ENCODE measurements at places on chromosomes 2 and 18.

GRCh38 chr2:70907130-70908057 is 28.3 kb upstream of the ATP6V1B1 start:
- DNase-seq = no peak

GRCh38 chr18:56431551-56431950 is 206.8 kb downstream of the TXNL1 start:
- no peak for DNase-seq

DNA sequence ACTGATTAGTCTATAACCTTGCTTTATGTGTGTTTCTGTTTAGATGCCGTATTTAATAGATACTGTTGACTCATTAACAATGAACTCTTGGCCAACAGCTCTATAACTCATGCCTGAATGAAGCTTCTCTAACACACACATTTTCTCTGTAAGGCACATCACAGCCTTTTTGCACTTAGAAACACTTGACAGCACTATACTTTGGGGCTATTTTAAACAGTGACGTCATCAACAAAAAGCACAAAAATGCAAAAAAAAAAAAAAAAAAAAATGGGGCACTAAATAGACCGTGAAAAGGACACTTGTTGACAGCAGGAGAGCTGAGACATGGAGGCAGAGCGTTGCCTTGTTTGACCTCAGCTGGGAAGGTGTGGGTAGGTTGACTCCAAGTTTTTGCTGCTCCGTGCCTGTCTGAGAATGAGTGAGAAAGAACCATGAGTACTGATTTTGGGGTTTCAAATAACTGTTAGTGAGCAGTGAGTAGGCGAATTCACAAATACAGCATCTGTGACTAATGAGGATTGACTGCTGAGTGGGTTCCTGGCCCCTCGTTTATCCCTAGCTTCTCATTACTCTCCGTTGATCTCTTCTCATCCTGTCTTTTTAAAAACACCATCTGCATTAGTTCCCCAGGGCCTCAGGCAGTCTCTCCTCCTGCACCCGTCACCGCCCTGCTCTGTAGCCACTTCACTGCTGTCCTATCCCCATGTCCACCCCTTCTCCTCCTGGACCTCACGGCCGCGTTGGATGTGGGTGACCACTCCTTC is 24.4 kb downstream of the SPP2 start:
- DNase-seq = no peak

DNA sequence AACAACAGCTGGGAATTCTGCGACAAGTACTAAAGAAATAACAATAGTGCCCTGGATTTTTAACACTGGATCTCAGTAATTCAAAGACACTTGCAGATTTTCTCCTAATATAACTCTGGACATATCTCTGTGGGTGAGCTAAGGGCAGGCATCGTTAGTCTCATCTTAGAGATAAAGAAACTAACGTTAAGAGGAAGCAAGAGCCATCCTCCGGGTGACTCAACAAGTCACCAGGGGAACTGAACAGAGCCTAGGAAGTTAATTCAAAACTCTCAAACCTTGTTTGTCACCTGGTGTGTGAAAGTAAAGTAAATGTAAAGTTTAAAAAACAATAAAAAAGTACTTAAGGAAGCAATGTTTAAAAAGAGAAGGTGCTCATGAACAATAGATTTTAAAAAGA is 41.6 kb upstream of the NRP2 start:
- no peak for DNase-seq

- DNase-seq = no peak
Observed at GRCh38 chr18:23036660-23037201, 98.6 kb upstream of the CABLES1 start.

GRCh38 chr2:24343225-24343882 is 17.0 kb downstream of the ITSN2 start:
- no peak for DNase-seq

DNA sequence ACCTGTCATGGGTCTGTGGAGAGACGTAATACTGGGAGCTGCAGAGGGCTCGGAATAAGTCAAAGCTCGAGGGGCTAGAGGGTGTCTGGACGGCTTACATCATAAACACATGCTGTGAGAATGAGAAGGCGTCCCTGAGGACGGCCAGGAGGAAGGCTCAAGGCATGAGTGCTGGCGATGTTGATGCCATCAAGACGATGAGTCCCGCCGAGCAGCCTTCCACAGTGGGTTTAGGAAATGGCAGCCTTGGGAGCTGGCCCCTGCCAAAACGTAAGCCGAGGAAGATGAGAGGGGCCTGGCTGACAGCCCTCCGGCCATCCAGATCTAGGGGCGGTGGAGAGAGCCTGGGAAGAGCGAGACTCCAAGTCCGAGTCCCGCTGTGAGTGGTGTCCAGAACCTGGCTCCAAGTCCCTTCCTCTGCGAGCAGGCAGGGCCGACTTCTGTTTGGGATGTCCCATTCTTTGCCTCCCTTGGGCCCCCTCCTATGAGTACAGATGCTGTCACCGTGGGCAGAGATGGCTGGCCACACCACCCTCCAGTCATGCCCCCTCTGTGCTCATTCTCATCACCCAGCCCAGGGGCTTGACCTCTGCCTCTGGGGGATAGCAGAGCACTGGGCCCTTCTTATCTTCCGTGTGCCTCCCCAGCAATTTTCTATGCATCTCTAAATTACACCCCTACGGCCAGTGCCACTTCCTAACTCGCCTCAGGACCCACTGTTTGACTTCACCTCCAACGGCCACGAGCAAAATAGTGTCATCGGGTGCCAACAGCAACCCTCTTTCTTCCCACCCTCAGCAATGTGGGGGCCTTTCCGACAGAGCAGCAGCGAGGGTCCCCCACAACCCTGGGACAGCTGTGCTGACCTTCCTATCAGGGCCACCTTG is 175.7 kb downstream of the FAM210A start:
- no peak for DNase-seq

DNA sequence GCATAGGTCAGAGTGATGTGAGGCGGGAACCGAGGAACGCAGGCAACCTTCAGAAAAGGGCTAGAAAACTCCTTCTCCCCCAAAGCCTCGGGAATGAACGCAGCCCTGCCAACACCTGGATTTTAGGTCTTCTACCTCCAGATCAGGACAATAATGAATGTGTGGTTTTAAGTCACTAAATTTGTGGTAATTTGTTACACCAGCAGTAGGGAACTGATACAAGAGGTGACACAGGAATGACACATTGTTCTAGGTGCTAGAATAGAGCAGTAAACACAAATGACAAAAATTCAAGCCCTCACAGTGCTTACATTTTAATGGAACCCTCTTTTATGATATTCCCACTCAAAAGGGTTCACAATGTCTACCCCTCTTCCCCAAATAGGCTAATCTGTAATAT is 39.2 kb upstream of the EML4 start:
- no peak for DNase-seq

- DNase-seq = no peak
Observed at GRCh38 chr2:19900931-19901441, 797 bp downstream of the TTC32 start.
